ENCODE measurements at places on chromosomes 16 and 17.

DNA sequence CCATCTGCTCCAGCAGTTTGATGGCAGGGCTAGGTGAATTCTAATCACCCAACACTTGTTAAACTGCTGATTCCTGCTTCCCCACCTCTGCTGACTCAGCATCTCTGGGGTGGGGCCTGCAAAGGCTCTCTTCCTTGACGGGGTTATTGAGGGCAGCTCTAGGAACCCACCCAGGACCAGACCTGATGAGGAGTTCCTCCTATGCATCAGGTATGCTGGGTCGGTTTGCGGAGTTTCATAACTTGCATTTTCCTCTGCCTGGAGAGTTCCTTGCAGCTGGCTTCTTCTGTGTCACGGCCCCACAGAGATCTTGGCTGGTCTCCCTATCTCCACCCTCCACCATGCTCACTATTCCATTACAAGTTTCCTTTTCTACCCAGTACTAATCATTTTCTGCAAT is 93.4 kb upstream of the CCL2 start:
- no peak for DNase-seq

DNA sequence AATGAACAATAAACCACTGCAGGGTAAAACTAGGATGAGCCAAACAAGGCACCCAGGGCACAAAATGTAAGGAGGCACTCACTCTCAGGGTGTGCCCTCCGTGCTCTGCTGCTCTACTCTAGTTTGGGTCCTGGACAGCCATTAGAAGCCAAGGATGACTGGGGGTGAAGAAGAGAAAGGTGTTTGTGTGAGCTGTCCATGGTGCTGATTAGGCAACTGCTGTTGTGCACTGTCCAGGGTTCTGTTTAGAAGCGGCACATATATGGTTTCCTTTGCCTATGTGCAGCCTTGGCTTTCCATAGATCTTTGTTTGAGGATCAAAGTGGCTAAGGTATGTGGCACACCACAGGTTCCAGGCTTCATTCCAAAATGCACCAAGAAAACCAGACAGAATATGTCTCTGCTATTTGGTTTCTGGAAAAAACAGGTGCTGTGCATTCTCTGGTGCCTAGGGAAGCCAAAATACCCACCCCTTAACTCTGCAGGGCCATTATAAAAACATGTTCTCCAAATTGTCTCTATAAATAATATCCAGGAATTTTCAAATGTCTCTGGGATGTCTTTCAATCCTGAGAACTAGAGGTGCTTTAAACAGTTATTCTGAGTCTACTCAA is 123.5 kb downstream of the CBLN1 start:
- DNase-seq = peak; percentile 74

DNA sequence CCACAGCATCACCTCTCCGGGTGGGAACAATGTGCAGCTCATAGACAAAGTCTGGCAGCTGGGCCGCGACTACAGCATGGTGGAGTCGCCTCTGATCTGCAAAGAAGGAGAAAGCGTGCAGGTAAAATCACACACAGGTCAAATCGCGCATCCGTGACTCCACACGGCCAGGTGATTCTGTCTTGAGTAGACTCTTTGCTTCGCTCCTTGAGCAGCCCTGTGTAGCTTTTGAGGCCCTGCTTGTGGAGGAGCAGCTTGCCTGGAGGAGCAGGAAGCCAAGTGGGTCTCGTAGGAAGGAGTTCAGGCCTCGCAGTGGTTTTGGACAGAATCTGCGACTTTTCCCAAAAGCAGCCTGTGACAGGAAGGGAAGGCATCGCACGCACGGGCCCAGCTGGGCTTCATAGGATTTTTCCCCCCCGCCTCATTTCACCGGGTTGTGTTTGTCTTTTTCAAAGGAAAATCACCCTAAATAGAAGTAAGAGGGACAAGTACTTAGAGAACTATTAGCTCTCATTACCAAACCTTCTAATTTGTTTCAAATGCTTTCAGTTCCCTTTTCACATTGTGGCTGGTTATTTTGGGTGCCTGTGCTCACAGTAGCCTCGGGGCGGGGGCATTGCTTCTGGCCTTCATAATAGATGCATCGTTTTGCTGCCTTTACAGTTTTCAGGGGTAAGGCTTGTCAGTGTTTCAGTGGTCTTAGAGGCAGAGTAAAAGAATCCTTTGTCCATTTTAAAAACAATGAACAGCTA is 71.5 kb downstream of the SEC14L1 start:
- no peak for DNase-seq

DNA sequence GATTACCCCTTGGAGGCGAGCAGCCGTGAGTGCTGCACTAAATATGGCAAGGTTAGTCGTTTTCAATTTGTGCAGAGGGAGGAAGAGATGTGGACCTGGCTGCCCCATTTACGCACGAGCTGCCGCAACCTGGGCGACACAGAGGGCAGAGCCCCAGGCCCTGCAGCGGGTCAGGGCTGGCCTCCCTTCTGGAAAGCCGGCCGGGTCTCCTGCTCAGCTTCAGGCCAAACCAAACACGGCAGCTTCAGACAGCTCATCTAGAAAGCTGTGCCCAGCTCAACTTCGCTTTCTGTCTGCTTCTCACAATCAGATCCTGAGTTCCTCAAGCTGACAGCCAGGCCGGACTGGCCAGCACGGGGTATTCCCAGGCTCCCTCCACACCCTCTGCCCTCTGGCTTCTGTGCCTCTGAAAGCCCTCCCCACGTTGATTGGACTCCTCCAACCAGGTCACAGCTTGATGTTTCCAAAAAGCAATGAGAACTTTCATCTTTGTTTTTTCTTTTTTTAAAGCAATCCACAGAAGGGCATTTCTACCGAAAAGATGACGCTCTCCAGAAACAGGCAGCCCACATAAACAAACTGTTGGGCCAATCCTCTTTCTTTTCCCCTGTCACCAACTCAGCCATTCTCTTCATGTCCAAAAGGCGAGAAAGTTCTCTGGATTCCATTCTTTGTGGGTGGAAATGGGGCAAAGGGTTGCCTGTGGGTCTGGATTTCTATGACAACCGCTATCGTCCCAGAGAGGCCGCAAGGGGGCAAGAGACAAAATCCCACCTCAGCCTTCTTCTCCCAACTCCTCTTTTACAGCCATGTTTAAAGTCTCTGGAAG is 189.0 kb downstream of the ZFHX3 start:
- no peak for DNase-seq

DNA sequence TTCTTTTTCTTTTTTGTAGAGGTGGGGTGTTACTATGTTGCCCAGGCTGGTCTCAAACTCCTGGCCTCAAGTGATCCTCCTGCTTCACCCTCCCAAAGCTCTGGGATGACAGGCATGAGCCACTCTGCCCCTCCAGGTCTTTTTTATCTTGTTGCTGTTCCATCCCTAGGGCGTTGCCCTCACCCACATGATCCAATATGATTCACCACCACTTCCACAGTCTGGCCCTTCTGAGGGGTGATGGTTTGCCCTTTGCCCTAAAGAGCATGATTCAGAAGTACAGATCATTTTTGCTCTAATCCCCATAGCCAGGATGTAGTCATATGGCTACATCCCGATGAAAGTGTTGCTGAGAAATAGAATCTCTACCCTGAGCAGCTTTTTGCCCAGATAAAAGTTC is 18.8 kb downstream of the STX4 start:
- DNase-seq = peak; percentile 68

DNA sequence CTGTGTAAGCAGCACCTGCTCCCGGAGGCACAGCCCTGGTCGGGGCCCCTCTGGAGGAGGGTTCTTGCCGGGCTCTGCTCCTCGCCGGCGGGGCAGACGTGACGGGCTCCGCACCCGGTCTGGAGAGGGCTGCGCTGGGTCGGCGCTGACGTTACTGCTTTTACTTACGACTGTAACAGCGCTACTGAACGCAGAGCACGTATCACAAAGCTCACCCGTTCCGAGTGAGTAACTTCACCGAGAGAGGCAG is 1.3 kb upstream of the RAB40C start:
- DNase-seq = peak; percentile 82

GRCh38 chr17:81002409-81003361 is 11.0 kb downstream of the CHMP6 start:
- DNase-seq = peak; percentile 90

DNA sequence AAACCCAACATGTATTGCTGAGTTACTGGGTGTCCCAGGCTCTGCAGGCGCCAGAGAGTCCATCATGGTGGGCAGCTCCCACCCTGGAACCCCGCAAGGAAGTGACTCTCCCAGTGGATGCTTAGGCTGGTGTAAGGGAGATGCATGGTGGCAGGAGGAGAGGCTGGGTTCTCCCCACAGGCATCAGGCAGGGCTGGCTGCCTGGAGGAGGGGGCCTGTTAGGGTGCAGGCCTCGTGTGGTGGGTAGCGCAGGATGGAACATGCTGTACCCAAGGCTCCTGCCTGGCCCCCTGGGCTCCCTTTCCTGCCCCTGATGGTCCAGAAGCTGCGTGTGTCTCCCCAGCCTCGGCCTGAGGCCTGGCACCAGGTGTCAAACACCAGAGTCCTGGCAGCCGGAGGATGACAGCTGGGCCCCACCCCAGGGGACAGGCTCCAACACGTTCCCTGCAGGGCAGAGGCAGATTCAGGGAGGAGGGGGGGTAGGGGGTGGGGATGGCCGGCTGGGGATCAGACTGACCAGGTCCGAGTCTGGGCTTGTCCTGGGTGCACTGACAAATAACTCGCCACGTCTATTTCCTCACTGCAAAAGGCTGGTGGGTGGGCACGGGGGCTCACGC is 40.2 kb upstream of the CIBAR2 start:
- DNase-seq = no peak

DNA sequence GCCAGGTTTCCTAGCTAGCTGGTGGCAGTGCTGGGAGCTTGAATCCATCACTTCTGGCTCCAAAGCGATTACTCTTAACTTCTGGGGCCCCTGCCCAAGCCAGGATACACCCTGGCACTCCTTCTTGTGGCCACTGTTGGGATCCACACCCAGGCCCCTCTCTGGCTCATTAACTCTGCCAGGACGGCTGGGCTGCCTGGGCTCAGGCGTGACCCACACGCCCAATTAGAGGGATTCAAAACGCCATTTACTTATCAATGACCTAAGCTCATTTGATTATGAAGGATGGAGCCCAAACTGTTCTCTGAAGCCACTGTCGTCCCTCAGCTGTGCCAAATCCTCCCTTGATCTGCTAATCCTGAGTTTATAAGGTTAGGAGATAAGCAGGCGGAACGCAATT is 79.7 kb upstream of the BRD7 start:
- DNase-seq = peak; percentile 30

- no peak for DNase-seq
Observed at GRCh38 chr16:84999857-85000480, 11.4 kb downstream of the ZDHHC7 start.

DNA sequence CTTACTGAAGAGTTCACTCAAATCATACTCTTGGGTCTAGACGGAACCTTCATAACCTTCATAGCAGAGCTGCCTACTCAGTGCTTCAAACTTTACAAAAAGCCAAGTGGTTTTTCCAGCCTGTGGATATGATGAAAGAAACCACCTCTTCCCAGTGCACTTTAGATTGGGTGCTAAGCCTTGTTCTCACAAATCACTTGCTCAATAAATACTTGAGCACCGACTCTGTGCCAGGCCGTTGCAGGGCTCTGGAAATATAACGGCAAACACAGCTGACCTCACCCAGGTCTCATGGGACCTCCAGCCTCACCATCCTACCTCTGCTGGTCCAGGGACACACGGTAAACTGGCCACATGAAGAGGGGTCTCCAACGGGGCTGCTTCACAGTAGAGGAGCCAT is 35.7 kb downstream of the CDRT4 start:
- DNase-seq = no peak

- DNase-seq = no peak
Observed at GRCh38 chr17:15882777-15883176, 62.2 kb upstream of the ADORA2B start.

- no peak for DNase-seq
Observed at GRCh38 chr17:17347234-17347955, 44.2 kb downstream of the NT5M start.

DNA sequence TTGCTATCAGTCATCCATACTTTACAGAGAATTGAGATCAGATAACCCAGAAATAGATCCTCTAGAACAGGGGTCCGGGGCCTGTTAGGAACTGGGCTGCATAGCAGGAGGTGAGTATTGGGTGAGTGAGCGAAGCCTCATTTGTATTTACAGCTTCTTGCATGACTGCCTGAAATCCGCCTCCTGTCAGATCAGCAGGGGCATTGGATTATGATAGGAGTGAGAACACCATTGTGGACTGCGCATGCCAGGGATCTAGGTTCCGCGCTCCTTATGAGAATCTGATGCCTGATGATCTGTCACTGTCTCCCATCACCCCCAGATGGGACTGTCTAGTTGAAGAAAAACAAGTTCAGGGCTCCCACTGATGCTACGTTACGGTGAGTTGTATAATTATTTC is 13.0 kb upstream of the SCIMP start:
- no peak for DNase-seq

DNA sequence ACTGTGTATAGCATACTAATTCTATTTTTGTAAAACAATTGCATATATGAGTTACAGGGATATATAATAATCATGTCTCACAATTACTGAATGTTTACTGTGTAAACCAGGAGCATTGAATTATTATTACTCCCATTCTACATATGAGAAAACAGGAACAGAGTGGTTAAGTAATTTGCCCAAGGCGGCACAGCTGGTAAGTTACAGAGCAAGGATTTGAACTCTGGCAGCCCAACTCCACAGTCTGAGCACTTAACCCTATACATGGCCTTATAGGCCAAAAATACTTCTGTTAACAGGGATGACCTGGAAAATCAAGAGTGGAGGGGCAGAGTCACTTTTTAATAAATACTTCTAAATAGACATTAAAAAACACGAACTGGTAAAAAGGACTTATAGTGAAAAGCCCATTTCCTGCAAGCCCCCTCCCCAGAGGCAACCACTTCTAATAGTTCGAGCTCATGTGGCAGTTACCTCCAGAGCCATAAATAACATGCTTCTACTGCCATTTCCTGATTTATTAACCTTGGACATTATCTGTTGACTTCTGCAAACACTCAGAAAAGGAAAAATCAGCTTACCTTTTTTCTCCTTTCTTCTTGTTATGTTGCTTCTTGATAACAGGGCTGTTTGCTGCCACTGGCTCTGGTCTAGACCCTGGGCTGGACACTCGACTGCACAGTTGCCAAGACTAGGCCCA is 22.1 kb upstream of the ADGRG1 start:
- DNase-seq = no peak

- DNase-seq = no peak
Observed at GRCh38 chr17:17700251-17700969, 19.2 kb downstream of the RAI1 start.

Data from hematopoietic multipotent progenitor cell treated with erythropoietin and hydrocortisone succinate and interleukin-3 and kit ligand, for 6 days (in vitro differentiated cells).